ENCODE measurements at places on chromosomes 4 and X.

DNA sequence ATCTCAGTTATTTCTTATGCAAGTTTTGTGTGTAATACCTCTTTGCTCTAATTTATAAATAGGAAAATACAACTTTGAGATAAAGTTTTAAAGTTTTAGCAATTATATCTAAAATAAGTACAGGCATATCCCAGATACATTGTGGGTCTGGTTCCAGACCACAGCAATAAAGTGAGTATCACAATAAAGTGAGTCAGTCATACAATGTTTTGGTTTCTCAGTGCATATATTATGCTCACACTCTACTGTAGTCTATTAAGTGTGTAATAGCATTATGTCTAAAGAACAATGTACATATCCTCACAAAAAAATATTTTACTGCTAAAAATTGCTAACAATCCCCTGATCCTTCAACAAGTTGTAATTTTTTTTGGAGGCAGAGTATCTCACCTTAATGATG is 49.2 kb downstream of the ANAPC10 start:
- no peak for DNase-seq

DNA sequence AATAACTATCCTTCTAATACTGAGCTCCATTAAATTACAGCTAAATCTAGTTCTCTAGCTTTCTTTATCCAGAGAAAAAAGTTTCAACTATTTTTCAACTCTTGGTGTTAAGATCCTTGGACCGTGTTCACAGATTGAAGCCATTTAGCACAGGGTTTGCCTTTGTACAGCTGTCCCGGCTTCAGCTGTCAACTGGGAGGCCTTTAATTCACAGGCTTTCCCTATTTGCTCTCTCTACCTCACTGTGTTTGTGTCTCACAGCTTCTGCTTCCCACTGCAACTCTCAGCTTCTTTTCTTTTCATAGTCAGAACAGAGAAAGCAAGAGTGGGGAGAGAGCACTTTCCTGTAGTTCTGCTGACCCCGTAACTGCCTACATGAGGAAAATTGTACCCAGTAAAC is 76.9 kb upstream of the SMAD1 start:
- DNase-seq = no peak

- no peak for DNase-seq
Measured at GRCh38 chrX:11566789-11567188, 98.9 kb downstream of the ARHGAP6 start.

GRCh38 chr4:137707626-137708025 is 175.3 kb upstream of the PCDH18 start:
- DNase-seq = no peak

- DNase-seq = no peak
Measured at GRCh38 chr4:139455126-139455538, 1.2 kb downstream of the RAB33B start.

- DNase-seq = no peak
Measured at GRCh38 chr4:154044742-154045485, 256.0 kb upstream of the SFRP2 start.

GRCh38 chr4:16757080-16757521 is 141.3 kb downstream of the LDB2 start:
- no peak for DNase-seq

DNA sequence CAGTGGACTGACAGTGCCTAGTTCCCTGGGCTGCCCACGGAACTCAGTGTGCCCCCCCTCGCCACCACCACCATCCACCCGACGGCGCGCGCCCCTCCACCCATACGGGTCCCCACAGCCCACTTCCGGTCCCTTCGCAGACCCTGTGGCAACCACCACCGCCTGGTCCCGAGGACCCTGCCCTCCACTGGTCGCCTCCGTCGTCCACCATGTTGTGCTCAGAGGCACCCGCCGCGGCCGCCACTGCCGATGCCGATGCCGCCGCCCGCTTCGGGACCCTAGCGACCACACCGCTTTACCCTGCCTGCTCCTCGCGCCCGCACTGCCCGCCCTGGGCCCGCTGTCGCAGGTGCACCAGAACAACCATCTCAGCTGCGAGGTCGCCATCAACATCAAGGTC is 66.5 kb upstream of the LANCL3 start:
- DNase-seq = no peak

DNA sequence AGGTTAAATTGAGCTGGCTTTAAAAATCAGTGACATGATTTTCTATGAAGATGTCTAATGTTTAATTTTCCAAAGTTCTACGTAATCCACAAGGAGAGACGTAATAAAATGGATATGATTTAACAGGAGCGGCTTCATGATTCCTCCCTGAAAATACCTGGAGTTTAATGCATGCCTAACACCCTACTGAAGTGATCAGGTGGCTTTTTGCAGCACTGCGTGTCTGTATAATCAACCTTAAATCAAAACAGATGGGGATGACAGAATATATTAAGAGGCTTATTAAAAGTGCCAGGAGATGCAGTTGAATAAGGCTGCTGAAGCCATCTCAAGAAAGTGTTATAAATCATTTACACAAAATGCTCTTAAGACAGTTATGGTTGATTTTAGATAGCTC is 112.4 kb upstream of the TLR3 start:
- DNase-seq = no peak

DNA sequence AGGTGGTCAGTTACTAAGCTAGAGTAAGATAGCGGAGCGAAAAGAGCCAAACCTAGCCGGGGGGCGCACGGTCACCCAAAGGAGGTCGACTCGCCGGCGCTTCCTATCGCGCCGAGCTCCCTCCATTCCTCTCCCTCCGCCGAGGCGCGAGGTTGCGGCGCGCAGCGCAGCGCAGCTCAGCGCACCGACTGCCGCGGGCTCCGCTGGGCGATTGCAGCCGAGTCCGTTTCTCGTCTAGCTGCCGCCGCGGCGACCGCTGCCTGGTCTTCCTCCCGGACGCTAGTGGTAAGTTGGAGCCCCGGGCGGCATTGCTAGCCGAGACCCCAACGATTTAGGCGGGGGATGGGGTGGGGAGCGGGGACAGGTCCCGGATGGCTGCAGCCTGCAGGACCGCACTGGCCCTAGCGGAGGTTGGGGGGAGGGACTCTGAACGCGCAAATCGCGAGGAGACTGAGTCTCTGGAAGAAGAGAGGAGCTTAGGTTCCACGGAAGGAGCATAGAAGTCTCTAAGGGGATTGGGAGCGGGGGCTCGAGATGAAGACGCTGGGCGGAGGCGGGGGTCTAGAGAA is 573 bp downstream of the HTR2C start:
- DNase-seq = no peak

DNA sequence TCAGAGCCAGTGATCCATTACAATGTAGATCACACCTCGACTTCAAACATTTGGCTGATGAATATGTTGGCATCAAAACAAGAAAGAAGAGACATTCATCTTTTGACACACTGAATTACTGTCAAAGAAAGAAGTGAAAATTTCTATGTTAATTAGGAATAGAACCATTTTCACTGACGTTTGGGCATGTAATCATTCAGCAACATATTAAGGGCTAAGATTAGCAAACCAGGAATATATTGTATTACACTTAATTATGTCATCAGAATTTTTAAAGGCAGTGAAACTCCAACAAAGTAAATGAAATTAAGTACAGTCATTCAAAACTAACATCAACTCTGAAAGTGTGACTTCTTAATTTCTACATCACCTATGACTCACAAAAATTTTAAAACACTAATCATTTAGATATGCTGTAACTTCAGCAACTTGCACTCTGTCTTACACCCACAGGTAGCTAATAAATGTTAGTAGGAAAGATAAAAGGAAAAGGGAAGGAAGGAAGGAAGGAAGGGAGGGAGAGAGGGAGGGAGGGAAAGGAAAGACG is 1.4 kb upstream of the SMR3A start:
- DNase-seq = no peak

- no peak for DNase-seq
Measured at GRCh38 chrX:11064851-11065600, 46.1 kb upstream of the HCCS start.

DNA sequence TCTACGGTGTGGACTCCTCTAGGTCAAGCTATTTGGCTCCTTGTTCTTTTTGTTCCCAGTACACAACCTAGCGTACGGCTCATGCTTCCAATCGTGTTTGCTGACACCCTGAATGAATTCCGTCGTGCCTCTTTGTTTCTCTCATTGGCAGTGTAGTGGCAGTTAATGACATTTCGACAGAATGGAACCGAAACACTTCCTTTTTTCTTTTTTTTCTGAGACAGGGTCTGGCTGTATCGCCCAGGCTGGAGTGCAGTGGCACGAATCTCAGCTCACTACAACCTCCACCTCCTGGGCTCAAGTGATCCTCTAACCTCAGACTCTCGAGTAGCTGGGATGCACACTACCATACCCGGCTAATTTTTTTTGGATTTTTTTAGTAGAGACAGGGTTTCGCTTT is 113.3 kb upstream of the ATP6AP2 start:
- DNase-seq = no peak

DNA sequence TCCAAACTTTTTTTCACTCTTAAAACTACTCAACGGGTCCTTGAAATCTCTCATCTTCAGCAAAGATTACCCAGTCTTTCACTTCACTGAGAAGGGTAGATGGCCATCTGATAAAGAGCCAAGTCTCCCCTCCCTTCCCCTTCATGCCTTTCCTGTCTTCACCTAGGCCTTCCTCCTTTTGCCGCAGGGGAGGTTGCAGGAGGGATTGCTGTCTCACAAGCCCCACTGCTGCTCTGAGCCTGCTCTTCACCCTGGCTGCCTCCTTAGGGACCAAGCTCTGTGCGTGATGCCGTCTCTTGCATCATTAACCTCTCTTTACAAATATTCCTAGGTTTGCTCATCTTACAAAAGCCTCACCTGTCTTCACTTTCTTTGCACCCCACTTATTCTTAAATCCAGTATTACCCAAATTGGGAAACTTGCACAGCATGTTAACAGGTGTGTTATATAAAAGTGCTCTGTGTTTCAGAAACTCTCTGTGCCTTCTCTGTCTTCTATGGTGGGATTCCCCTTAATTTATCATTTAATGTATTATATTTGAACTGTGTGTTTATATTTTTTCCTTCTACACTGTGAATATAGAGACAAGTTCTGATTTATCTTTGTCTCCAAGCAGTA is 3.8 kb downstream of the ZFX start:
- no peak for DNase-seq

DNA sequence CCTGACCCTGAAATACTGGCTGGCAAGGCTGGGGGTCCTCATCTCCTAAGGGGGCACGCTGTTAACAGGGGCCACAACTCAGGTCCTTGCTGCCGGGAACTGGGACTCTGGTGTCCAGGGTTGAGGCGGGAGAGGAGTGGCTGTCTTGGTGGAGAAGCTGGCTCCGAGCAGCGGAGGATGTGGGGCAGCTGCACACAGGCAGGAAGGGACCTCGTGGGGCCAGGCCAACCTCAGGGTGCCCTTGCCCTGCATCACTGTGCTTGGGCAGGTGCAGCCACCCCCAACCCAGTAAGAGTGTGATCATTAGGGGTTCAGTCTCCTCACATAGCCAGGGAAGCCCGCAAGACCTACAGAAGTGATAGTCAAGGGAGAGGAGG is 12.6 kb upstream of the PDE6B start:
- DNase-seq = peak; percentile 9

GRCh38 chr4:163618845-163619244 is 124.4 kb downstream of the TMA16 start:
- no peak for DNase-seq

DNA sequence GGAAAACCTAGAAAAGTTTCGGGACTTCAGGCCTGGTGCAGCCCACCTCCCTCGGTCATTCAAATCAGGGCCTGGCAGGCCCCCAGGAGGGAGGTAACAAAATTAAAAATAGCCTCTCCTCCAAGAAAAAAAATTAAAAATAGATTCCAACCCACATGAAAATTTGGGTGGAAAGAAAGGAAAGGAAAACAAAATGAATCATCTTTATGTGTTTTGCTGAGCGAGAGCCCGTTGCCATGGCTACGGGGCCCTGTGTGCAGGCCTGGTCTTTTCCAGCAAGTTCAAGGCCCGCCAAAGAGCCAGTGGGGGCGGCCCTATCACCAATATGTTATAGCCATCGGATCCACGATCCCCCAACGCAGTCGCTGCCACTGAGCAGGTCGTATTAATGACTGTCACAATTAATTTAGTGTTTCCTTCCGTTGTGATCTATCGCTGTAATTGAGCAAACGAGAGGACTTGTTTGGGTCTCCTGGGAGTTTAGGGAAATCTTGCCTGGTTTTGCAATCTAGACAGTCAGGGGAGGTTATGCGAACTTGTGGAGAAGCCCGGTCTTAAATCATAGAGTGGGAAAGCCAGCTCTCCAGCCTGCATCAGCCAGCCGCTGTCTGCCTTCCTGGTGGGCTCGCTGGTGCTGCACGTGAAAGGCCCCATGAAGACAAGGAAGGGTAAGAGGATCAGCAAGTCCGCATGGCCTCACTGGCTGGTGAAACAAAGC is 452.4 kb downstream of the BCOR start:
- peak; percentile 64 for DNase-seq

DNA sequence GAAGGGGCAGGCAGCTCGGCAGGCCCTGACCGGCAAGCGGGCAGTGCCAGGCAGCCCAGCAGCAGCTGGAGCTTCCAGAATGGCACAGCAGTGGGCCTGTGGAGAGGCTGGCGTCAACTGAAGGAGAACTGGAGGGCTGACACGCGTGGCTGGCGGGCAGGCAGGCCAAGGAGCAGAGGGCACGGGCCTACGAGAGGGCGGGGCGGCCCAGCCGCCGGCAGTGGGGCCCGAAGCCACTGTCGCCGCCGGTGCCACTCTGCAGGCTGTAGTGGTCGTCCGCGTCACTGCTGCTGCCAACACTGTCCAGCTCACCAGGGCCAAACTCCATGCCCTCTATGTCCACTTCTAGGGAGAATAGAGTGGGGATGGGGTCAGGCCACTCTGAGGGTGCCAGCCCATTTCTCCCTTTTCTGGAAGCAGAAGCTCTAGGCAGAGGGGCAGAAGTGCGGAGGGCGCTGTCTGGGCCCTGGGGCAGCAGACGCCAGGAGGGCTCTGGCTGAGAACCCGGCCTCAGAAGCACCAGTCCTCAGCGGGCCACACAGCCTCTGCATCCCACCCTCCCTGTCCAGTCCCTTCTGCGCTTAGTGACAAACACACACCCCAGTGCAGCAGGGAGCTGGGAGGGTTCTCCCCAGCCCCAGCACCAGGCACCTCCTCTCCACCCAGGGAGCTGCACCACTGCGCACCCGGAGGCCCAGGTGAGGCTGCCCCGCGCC is 8.6 kb upstream of the HAUS3 start:
- no peak for DNase-seq

GRCh38 chr4:87882321-87882720 is 49.6 kb downstream of the MEPE start:
- no peak for DNase-seq

GRCh38 chrX:118058924-118059323 is 57.7 kb downstream of the KLHL13 start:
- no peak for DNase-seq

DNA sequence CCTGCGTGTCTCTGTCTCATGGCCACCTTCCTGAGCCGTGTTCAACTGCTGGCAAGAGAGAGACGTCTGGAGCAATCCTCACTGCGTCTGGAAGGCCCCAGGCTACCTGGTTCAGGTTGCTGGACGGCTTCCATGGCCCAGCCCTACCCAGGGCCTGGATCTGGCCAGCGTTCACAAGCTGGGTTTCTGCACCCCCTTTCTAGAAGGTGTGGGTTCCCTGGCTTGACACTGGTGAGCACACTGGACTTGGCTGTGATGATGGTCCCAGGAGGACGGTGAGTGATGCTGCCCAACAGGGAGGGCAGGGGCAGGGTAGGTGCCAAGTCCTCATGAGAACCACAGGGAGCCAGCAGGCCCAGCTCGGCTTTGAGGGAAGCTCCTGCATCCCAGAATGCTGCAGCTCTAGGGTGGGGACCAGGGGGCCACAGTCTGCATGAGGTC is 63.4 kb downstream of the HTRA3 start:
- no peak for DNase-seq

Data from left ventricle myocardium inferior (tissue), 1 donor.